ENCODE measurements at places on chromosomes 11 and 22.

DNA sequence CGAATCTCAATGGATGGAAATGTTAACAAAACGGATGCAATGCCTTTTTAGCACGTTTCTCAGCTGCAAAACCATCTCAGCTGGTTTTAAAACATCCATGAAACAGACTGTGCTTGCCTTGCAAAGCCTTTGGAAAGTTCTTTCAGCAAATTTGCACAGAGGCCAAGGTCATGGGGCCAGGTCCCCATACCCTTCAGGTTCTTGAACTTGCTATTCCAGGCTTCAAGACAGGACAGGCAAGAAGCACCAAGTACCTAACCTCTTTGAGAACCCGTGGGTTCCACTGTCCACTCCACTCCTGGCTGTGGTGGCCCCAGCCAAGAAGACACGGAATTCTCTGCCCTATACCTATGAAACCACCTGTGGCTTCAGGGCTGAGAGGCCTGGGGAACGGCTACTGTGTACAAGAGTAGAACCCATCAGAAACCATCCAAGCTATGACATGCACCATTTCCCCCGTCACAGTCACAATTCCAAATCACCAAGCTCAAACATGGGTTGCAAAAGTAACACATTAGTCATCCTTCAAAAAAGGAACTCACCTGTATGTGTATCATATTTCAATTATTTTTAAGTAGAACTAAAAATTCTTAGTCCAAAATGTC is 17.0 kb downstream of the TNKS1BP1 start:
- no peak for DNase-seq

GRCh38 chr11:16049611-16050010 is 306.7 kb downstream of the SOX6 start:
- DNase-seq: no peak

- DNase-seq: no peak
These were observed 49.0 kb upstream of the NNMT start for GRCh38 chr11:114247070-114247789.

DNA sequence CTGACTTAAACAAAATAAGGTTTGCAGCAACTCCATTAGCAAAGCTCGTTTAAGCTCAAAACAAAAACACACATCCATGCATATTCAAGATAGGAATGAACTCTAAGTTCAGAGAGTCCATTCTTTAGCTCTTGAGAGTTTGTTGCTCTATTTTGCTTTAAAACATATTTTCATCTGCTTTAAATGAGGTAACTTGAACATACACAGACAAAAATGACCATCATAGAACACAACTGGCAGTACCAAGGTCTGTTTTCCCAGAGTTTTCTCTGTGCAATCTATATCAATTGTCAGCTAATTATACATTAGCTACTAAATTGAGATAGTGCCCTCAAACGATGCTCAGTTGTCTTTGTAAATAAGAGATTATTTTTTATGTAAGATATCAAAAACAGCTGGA is 423.2 kb upstream of the ANO3 start:
- no peak for DNase-seq

GRCh38 chr11:10625982-10626311 is 57.5 kb upstream of the LYVE1 start:
- no peak for DNase-seq

DNA sequence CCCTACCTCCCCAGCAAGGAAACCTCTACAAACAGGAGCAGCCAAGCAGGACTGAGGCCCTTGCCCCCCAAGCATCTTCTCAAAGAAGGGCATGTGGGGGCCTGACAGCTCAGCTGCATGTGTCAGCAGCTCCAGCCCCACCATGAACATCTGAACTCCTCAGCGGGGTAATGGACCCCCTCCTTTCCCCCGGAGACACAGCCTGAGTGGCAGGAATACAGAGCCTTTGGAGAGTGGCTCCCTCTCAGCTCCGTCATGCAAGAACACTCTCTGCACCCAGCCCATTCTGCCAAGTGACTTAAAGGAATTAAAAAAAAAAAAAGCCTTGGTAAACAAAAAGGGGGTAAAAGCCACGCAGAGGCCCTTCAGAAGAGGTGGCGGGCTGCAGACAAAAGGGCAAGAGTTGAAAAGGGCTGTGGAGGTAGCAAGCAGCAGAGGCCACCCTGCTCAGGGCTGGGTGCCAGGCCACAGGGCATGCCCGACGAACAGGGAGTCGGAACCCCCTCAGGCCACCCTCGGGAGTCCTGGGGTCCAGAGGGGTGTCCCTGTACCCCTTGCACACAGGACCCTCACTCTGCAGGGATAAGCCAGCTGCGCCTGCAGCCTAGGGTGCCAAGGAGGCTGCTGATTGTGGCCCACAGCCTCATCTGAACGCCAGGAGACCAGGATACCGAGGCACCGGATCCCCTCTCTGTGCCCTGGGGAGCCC is 62.5 kb downstream of the MACROD1 start:
- no peak for DNase-seq

DNA sequence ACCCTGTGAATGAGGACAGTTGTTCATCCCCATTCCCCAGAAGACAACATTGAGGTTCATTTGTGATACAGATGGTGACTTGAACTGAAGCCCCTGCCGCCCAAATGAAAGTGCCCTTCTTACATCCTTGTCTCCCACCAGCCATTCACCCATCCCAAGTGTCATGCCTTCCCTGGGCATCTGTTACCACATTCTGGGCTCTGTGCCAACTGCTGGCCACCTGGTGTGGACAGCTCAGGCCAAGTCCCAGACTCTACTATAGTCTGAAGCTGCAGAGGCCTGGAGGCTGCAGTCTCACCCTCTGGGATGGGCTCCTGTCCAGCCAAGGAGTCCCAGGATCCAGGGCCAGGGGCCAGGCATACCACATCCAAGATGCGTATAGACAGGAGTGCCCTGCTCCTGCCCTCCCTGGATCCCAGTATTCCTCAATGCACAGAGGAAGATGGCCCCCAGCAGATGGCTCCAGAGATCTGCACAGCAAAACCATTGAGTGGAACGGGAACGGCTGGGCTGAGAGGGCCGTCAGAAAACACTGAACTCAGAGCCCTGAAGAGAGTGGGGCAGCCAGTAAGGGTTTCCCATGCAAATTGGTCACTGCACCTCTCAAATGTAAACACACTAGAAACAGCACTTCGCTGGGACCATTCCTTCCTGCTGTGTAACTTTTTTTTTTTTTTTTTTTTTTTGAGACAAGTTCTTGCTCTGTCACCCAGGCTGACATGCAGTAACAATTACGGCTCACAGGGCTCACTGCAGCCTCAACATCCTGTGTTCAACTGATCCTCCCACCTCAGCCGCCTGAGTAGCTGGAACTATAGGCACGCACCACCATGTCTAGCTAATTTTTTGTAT is 22.8 kb downstream of the ARRB1 start:
- DNase-seq: peak; percentile 72

- DNase-seq: no peak
These were observed 5.7 kb upstream of the RAB1B start for GRCh38 chr11:66262696-66263095.

DNA sequence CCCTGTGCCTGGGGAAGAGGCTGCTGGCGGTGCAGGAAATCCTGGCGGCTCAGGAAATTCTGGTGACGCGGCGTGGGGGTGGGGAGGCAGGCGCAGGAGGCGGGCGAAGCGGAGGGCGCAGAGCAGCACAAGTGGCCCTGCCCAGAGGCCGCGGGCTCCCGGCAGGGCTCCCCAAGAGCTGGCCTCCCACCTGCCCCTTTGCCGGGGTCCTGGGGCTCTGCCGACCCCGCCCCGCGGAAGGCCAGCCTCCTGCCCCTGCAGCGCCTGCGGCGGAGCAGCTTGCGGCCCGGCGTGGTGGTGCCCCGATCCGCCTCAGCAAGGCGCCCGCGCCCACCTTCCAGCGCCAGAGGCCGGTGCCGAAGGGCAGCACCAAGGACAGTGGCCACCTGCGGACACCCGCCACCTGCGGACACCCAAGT is 100.2 kb upstream of the OR4C13 start:
- no peak for DNase-seq

- no peak for DNase-seq
These were observed 156.4 kb upstream of the PITPNB start for GRCh38 chr22:28075358-28075981.

- no peak for DNase-seq
These were observed 47.1 kb downstream of the EHF start for GRCh38 chr11:34667810-34668582.

DNA sequence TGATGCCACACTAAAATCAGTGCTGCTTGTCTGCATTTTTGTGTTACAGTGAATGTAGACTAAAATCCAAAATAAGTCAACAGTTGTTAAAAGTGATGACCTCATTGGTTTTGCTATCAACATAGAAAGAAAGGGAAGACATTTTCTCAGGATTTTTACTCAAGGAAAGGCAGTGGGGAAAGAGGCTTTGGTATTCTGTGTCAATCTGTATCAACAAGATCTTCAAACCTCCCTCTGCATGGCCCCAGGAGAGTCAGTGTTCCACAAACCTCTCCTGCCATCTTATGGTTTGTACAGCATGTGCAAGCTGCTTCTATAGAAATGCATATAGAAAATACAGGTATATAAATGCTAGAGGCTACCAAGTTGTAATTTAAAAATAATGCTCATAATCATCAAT is 13.8 kb upstream of the OR51M1 start:
- DNase-seq: peak; percentile 26

GRCh38 chr11:75541193-75542087 is 15.7 kb upstream of the GDPD5 start:
- no peak for DNase-seq
